Hematopoietic multipotent progenitor cell (in vitro differentiated cells): ENCODE measurements at places on chromosomes 4 and X.

DNA sequence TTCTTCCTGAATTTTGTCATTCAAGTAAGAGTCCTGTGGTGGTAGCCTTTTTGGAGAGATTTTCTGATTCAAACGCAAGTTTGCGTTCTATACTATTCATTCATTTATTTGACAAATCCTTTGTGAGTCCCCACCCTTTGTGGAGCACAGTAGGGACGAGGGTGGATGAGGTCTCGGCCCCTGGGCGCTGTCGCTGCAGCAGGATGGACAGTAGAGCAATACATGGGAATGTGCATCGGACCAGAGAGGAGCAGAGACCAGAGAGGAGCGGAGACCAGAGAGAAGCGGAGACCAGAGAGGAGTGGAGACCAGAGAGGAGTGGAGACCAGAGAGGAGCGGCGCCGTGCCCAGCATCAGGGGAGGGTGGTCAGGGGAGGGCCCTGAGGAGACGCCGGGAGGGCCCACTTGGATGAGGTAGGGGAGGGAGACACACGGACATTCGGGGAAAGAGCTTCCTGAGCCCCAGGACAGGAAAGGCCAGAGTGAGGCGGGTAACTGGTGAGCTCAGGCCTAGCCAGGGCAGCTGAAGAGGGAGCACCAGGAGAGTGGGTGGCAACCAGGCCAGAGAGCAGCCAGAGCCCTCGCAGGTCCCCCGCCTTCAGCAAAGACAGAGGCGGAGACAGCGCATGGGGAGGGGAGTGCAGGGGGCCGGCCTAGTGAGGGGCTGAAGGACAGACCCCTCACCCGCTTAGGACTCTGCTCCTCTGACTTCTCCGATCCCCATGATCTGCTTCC is 67.3 kb downstream of the NAT8L start:
- DNase-seq, result no peak

GRCh38 chrX:47540754-47541538 is 20.1 kb upstream of the ARAF start:
- no peak for DNase-seq

- no peak for DNase-seq
Observed at GRCh38 chrX:22025751-22026150, 6.4 kb upstream of the PHEX start.

DNA sequence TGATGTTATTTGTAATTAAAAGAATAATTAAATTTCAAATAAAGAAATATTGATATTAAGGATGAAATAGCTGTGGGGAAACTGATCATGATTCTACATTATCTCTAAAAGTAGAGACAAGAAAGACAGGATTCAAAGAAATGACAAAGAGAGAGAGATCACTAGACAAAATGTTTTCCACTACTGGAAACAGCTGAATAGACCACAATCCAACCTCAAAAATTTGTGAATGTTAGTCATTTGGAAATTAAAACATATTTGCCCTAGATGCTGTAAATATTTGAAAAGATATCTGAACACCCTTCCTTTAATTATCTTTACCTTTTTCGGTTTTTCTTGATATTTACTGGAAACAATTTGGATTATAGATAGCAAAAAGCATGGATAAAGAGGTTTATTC is 414.9 kb downstream of the CENPC start:
- no peak for DNase-seq

GRCh38 chrX:154516656-154517100 is 646 bp upstream of the FAM3A start:
- DNase-seq, result peak; percentile 39

DNA sequence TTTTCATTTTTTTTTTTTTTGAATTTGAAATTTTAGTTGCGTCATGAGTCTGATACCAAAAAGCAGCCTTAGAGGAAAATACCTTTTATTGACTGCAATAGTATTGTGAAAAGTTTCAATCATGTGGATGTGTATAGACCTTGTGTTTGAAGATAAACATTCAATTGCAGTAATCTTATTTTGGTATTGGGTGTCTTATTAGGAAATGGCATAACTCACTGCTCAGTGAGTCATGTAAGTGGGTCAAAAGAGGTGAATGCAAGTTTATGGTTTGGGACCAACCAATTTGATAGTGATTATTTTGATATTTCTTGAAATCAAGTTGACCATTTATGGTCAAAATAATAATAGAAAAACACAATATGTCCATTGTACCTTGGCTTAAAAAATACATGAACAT is 627.8 kb upstream of the SLIT2 start:
- no peak for DNase-seq

GRCh38 chr4:184762100-184762499 is 28.2 kb upstream of the CENPU start:
- peak; percentile 18 for DNase-seq

- DNase-seq, result no peak
Observed at GRCh38 chrX:19563746-19564145, 48.4 kb upstream of the MAP3K15 start.

GRCh38 chr4:126230269-126230668 is 915.5 kb downstream of the FAT4 start:
- no peak for DNase-seq

- DNase-seq, result no peak
Observed at GRCh38 chr4:183445097-183445428, 627 bp downstream of the CDKN2AIP start.

- no peak for DNase-seq
Observed at GRCh38 chrX:28498658-28499057, 88.6 kb upstream of the IL1RAPL1 start.

DNA sequence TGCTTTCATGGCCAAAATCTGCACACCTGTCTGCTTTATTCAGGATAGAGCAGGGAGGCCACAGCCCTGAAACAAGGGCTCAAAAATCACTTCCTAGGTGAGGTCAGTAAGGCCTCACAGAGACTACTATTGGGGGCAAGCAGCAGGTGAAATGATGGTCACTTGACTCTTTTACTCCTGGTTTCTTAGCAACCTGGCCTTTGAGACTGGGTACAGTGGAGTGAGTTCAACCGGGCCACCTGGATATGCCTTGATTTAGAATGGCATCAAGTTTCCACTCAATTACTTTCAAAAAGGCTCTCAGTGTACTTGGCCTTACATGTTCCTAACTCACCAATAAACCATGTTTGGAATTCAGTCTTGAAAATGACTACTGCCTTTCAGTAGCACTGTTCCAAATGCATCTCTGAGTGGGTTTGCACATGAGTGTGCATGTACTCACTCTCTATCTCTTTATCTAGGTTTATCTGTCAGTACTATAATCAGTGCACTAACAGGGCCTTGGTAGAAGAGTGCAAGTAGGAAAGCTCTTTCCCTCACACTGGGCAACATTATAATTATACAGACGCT is 388.2 kb downstream of the OPHN1 start:
- DNase-seq, result no peak

GRCh38 chrX:49226946-49227345 is 6.2 kb downstream of the CACNA1F start:
- no peak for DNase-seq

DNA sequence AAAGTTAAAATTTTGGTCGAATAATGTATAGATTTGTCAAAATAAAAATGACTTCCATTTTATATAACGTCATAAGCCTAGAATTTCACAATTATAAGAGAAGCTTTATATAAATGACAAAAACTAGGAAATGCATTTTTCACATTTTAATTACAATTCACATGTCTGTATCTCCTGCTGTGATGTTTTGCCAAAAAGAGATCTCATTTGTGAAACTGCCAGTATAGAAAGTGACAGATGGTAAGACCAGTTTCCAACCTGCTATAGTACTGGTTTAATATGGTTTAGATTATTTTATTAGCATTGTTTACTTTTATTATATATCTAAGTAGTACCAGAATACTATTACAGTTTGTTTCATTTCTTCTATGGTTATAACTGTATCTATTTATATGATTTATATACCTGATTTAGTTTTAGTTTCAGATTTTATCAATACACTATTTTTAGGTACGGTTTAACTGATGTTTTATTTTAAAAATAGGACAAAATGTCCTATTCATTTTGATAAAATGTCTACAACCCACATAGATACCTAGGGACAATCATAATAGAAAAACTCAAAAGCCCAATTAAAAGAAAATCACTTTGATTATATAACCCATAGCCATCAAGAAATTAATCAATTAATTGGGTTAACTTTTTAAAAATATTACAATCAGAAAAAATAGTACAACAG is 5.4 kb upstream of the CCSER1 start:
- no peak for DNase-seq

DNA sequence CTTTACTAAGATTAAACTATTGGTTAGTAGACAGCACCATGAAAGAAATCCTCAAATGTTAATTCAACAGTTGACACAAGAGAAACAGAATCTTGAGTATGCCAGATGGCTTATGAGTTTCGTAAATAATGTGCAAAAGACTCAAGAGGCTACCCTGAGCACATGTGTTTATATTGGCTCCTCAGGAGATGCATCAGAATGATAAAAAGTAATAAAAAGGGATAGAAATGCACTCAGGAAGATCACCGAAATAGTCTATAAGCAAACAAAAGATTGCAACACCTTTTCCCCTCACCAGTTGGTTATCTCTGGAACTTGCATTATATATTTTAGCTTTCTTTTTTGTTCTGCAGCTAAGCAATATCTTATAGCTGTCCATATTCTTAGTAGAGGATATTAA is 84.4 kb downstream of the SCFD2 start:
- DNase-seq, result no peak

DNA sequence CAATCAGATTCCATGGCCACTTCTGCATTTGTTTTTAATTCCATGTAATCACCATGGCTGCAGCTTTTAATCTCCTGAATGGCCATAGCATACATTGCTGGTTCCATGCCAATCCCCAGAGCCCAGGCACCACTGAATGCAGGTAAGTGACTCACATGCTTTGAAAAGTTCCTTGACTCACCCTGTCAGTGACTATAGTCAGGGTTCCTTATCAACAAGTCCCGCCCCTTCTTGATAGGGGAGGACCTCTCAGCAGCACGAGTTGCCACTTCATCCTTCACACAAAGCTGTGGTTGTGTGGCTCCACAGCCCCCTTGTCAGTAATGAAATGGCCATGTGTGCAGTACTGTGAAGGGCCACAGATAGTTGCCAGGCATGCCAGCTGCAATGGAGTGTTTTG is 516.6 kb downstream of the PPARGC1A start:
- DNase-seq, result peak; percentile 6

GRCh38 chrX:115332832-115333231 is 43.3 kb downstream of the LUZP4 start:
- no peak for DNase-seq

- DNase-seq, result no peak
Observed at GRCh38 chr4:30962939-30963338, 242.8 kb downstream of the PCDH7 start.

DNA sequence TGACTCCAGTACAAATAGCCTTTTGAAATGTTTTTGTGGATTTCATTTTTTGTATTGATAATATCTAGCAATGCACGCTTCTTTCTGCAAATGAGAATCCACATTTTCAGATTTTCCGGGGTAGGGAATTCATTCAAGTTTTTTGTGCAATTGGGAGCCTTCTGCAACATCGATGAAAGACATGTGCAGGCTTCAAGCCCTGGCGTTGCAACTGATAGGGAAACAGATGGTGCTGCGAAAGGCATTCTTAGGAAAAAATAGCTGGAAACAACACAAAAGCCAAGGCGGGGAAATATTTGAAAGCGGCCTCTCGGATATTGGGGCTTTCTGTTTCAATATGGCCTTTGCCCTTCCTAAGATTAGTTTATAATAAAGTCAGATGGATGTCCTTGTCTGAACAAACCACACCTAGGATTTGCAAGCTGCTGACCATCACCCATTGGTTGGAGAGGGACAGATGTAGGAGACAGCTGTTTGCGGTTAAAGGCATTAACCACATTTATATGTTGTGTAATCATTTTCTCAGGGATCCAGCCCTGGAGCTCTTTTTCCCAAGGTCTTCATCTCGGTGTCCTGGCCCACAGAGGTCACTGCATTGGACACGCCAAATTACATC is 136.5 kb downstream of the PRKX start:
- DNase-seq, result no peak

- no peak for DNase-seq
Observed at GRCh38 chr4:159549098-159549518, 446.2 kb downstream of the RAPGEF2 start.

- DNase-seq, result no peak
Observed at GRCh38 chrX:11329021-11329420, 35.8 kb downstream of the AMELX start.

DNA sequence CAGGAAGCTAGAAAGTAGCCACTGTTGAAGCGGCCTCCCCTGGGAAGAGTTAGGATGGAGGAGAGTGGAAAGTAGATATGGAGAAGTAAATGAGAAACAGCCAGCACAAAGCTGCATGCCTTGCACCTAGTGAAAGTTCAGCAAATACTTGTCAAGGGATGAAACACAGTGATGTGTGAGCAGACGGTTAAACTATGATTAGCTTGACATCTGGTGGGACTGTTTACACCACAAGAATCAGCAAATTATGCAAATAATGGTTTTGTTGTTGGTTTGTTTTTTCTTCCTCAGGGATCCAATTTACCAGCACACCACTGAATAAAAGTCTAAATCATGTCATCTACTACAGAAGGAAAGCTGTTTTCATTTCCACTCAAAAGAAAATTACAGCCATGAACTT is 87.1 kb downstream of the CORIN start:
- DNase-seq, result no peak

DNA sequence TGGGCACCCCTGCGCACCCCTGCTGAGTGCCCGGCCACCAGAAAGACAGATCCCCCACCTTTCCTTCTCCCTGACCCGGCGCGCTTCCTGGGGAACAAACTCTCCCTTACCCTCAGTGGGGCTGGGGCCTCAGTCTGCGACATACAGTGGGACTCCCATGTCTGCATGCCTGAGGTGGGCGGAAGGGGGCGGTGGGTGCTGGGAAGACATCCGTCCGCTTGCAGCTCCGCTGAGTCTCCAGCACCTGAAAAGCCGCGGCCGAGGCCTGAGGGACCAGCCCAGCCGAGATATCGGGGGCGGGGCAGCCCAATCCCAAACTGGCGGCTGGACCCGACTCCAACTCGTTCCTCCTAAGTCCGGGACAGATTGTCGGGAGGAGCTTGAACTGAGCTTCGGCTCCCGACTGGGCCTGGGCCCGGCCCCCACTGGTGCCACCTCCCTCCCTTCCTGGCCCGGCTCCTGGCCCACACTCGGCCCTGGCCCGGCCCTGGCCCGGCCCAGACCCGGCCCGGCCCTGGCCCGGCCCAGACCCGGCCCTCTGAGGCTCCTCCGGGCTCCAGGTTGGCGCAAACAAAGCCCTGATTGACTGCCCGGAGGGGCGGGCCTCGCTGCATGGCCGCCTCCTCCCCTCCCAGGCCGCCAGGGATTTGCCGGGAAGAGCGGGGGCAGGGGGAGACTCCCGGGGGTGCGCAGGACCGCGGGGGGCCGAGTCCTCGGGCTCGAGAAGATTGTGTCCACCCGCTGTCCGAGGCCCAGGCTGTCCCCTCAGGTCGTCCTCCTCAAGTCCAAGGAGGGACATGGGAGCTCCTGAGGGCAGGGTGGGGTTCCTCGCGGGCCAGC is 877 bp upstream of the SLC16A2 start:
- DNase-seq, result no peak

GRCh38 chr4:2767046-2767704 is 11.0 kb upstream of the TNIP2 start:
- no peak for DNase-seq

DNA sequence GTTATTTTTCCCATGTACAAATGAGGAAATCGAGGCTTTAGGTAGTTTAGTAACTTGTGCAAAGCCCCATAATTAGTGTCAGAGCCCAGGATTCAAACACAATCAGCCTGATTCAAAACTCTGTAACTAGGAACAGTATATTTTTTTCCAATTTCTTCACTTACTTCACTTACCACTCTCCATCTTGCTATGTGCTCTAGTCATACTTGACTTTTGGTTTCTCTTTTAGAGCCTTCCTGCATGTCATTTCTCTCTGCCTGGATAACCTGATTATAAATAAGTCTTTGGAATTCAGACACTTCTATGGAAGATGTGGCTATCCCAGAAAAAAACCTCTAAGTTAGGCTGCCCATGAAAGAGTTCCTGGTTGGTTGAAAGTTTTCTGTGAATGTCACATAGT is 22.2 kb downstream of the SATL1 start:
- no peak for DNase-seq
